ENCODE measurements at places on chromosomes 7 and 10.
A peak's percentile ranks its signal among the peaks of the same experiment; 100 is the strongest.

GRCh38 chr10:79113827-79114226 lies 45.1 kb downstream of the ZMIZ1 start:
- peak; percentile 33 for DNase-seq

DNA sequence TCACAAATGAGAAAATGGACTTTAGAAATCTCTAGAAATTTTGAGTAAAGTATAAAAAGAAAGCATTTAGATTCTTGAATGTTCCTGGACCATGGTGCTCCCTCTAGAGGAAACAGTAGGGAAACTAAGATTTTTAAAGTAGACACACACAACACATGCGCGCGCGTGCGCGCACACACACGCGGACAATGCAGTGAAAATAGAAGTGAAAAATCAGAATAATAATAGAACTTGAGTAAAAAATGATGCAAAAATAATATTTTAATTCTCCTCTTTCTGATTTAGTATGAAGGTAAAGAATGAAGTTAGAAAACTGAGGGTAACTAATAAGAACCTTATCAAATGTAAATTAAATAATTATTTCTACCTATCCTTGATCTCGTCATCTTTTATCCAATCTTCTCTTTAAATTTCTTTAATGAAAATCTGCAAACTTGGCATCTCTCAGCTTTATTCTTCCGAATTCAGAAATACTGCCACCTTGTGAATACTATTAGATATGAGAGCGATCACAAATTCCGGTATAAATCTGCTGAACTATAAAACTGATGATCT lies 117.0 kb upstream of the AMPH start:
- no peak for DNase-seq

GRCh38 chr7:85343484-85343883 lies 156.6 kb upstream of the SEMA3D start:
- no peak for DNase-seq

DNA sequence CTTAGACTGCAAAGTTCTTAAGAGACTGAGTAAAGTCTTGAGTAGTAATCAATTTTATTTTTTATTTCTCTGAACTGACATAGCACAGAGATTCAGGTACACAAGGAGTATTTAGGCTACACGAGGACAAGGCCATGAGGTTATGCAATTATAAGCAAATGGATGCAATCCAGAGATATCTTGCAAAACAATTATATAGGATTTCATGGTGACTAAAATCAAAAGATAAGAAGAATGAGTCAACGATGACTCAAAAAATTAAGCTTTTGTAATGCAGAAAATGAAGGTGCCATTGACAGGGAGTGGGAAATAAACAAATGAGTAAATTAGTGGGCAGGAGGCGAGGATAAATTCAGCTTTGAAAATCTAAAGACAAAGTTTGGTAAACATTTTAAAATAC lies 66.7 kb upstream of the MYO3A start:
- DNase-seq: no peak

GRCh38 chr7:90345595-90346335 lies 751 bp upstream of the GTPBP10 start:
- DNase-seq: peak; percentile 59

- DNase-seq: peak; percentile 74
These were observed 166.2 kb upstream of the INHBA start for GRCh38 chr7:41869091-41869490.

DNA sequence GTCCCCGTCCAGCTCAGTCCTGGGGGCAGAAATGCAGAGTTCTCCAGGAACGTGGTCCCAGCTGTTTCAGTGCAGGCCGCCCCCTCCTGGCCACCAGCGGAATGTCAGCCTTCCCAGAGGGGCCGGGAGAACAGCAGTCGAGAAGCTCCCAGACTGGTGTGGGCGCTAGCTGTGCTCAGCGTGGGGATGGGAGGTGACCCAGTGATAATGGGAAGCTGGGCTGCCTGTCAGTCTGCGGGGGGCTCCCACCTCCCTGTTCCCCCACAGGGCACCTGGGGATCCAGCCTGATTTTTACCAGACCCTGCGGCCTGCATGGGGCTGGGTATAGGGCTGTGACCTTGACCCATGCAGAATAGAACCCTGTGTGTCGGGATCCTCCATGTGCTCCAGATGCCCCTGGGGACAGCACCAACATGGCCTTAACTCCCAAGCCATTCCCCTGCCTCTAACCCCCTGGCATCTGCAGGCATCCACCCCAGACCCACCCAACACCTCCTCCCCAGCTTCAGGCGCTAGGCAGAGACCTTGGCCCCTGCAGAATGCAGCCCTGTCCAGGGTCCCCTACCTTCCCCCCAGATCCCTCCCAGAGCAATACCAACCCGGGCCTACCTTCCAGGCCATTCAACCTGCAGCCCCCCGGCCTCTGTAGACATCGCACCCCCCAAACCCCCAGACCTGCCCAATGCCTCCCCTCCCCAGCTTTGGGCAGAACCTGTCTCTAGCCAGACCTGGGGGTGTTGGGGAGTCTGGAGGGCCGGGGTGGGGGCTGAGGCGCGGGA lies 880 bp upstream of the ELN start:
- peak; percentile 69 for DNase-seq

DNA sequence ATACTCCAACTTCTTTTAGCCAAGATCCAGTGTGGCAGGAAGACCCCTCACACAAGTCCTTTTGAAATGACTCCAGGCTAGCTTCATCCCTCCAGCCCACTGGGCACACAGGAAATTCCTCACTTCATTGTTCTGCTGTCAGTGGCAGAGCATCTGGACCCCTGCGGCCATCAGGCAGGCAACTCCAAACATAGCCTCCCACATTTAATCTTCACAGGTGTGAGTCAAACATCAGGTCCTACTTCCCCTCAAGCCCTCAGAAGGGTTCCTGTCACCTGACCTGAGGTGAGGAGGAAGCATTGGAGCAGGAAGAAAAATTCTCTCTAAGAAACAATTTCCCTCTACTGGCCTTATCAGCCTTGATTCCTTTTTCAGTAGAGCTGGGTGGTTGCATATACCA lies 51.1 kb upstream of the C1GALT1 start:
- DNase-seq: no peak

GRCh38 chr7:82623812-82624211 lies 180.2 kb upstream of the CACNA2D1 start:
- DNase-seq: peak; percentile 21

DNA sequence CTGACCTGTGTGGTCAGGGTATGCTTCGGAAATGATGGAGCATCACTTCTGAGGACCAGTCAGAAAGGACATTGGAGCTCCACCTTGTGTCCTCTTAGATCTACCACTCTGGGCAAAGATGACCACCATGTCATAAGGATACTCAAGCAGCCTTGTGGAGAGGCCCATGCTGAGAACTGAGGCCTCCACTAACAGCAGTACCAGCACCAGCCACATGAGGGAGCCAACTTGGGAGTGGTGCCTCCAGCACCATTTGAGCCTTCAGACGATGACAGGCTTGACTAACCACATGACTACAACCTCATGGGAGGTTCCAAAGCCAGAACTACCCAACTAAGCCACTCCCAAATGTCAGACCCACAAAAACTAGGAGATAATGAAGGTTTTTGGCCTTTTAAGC lies 116.0 kb downstream of the NPTX2 start:
- peak; percentile 8 for DNase-seq

GRCh38 chr10:49382826-49383225 lies 13.1 kb downstream of the DRGX start:
- no peak for DNase-seq

DNA sequence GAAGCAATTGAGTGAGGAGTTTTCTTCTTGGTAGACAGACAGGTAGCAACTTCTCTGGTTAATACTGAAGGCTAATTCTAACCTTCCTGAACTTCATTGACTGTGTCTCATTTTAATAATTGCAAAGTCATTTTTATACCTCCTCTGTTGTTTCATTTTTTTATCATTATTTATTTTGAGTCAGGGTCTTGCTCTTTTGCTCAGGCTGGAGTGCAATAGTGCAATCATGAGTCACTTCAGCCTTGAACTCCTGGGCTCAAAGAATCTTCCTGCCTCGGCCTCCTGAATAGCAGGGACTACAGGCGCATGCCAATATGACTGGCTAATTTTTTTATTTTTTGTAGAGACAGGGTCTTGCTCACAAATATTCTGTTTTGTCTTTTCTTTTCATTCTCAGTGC lies 45.4 kb downstream of the APBB1IP start:
- peak; percentile 36 for DNase-seq

DNA sequence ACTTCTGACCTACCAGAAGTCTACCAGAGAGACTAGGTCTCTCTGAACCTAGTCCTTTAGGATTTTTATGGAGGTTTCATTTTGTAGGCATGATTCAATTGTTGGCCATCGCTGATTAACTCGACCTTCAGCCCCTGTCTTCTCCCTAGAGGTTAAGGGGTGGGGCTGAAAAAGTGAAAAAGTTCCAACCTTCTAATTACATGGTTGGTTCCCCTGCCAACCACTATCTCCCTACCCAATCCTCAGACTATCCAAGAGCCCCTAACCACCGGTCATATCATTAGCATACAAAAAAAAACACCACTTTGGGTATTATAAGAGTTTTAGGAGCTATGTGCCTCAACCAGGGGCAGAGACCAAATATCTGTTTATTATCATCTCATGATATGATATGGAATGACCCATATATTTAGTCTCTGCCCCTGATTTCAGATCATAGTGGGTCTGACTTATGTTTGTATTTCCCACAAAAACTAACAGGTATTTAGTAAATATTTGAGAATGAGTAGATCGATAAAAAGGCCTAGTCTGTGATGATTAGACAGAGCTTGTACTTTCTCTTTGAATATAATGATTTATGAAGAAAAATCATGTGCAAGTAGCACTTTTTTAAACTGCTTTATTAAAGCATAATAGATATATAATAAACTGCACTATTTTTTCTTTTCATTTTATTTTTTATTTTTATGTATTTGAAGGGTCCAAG lies 35.8 kb downstream of the DNAJC9 start:
- no peak for DNase-seq

DNA sequence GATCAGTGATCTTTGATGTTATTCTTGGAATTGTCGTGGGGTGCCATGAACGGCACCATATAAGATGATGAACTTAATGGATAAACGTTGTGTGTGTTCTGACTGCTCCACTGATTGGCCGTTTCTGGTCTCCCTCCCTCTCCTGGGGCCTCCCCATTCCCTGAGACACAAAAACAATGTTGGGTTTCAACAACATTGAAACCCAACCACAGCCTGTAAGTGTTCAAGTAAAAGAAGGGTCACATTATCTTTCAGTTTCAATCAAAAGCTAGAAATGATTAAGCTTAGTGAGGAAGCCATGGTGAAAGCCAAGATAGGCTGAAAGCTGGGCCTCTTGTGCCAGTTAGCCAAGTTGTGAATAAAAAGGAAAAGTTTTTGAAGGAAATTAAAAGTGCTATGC lies 19.5 kb downstream of the EN2 start:
- DNase-seq: no peak

- peak; percentile 52 for DNase-seq
These were observed 72.2 kb downstream of the DAGLB start for GRCh38 chr7:6375348-6376101.

GRCh38 chr10:55892276-55892675 lies 468.8 kb downstream of the ZWINT start:
- DNase-seq: no peak

GRCh38 chr10:98394851-98395440 lies 20.0 kb downstream of the PYROXD2 start:
- no peak for DNase-seq

All from EH (cell line).